ENCODE measurements at places on chromosomes 6 and 20.

DNA sequence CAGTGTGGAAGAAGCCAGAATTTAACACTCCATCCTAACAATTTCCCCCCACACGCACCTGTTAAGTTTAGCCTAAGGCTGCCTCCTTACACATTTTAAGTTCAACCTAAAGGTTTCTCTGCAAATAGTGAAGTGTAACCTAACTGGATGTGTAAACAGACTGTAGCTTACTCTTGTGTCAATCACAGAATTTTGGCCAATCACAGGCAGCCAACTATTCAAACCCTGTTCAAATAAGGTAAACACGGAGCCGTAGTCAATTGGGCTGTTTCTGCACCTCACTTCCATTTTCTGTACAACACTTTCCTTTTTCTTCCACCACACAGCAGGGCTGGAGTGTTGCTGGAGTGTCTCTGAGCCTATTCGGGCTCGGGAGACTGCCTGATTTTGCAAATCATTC lies 92.1 kb downstream of the ISM1 start:
- DNase-seq = no peak

DNA sequence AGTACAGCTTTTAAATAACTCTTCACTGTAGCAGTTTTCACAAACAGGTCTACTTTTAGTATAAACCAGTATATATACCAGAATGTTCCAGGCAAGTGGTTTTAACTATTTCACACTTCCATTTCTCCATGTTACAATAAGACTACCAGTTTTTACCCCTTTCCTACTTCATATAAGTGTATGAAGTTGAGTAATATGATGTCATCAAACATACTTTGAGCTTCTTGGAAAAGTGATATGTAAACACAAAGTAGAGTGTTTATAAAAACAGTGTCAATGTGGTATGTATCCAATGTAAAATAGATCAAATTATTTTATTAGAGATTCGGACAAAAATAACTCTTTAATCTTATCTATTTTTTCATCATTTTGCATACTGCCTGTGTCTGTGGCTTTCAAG lies 2.5 kb upstream of the PAQR8 start:
- no peak for DNase-seq

DNA sequence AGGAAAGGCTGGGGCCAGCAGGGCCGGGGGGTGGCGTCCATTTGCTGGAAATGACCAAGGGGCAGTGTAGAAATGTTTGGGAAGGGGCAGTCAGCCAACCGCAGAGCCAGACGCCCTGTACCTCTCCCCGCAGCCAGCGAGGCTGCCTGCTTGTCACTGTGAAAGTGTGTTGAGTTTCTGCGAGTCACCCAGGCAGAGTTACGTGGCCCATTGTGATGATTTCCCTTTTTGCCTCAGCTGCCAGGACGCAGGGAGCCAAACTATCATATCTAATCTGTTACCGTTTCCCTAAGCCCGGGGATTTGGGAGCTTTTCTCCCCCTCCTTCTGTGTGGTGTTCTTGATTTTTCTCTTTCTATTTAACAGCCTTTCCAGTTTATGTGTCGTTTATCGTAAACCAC lies 67.9 kb upstream of the STX16 start:
- peak; percentile 15 for DNase-seq

DNA sequence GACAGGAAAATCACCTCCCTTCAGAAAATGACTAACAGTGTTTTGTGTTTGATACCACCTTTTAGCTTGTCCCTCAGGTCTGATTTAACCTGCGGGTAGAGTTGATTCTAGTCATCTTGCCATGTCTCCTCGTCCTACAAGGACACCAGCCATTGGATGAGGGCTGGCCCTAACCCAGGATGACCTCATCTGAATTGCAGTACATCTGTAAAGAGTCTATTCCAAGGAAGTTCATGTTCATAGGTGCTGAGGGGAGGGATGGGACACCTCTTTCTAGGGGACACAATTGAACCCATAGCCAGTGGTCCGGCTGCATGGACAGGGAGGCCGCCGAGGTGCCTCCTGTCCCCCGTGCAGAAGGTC lies 52.0 kb upstream of the DACT2 start:
- DNase-seq = no peak

DNA sequence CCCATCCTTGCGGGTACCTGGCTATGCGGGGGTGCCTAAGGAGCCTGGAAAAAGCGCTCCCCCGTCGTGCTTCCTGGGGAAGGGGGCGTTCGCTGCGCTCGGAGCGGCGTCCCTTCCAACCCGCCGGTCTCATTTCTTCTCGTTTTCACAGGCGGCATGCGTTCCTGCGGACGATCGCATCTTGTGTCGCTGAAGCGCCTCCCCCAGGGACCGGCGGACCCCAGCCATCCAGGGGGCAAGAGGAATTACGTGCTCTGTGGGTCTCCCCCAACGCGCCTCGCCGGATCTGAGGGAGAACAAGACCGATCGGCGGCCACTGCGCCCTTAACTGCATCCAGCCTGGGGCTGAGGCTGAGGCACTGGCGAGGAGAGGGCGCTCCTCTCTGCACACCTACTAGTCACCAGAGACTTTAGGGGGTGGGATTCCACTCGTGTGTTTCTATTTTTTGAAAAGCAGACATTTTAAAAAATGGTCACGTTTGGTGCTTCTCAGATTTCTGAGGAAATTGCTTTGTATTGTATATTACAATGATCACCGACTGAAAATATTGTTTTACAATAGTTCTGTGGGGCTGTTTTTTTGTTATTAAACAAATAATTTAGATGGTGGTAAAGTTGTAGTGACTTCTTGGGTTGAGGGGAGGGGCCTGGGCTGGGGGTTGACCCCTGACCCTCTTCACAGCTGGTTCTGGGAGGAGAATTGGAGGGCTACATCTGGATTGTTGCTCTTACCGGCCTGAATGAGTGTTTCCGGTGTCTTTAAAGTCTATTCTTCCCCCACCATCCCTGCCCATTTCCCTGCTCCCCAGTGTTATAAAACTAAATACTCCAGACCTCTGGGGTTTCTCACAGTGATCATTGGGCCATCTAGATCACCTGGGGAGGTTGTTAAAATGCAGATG lies 1.1 kb downstream of the ID1 start:
- peak; percentile 28 for DNase-seq

GRCh38 chr6:92495242-92495641 lies 924.1 kb downstream of the EPHA7 start:
- peak; percentile 19 for DNase-seq

GRCh38 chr6:79702691-79703090 lies 71.6 kb downstream of the SH3BGRL2 start:
- DNase-seq = no peak
